Cortex of kidney (tissue), 1 donor: ENCODE measurements at places on chromosomes 3 and 15.

- DNase-seq, result no peak
Observed at GRCh38 chr15:49075881-49076280, 29.6 kb upstream of the SECISBP2L start.

DNA sequence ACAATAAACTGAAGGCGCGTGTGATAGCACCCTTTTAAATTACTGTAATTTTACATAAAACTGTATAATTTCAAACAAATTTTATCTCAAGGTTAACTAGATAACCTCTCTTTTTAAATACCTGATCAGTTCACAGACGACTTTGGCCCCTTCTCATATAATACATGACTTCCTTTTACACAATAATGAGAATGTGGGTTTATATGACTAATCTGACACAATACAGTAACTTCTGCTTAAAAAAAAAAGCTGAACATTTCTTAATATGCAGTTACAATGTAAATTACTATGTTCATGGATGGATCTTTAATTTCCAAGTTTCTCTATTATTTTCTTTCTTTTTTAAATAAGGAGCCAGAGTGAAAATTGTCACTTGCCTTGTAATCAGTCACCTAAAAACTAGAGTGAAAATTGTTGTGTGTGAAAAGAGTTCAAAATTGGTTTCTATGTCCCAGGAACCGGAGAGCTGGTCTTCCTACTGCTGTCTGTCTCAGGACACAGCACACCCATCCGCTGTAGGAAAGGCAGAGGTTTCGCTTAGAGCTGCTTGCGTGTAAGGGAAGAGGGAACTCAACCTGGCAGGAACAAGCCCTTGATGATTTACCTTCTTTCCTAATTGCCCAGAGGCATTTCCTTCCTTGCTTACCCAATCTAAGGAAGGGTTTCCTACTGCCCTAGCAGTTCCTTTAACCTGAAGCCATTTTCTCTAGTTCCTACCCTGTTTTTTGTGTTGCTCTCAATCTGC lies 33.3 kb downstream of the PLD1 start:
- DNase-seq, result no peak

GRCh38 chr3:173920386-173920785 lies 522.8 kb downstream of the NLGN1 start:
- DNase-seq, result no peak

GRCh38 chr3:72161881-72162595 lies 377.1 kb upstream of the PROK2 start:
- no peak for DNase-seq

GRCh38 chr3:160398820-160399124 lies 253 bp downstream of the IFT80 start:
- DNase-seq, result no peak

DNA sequence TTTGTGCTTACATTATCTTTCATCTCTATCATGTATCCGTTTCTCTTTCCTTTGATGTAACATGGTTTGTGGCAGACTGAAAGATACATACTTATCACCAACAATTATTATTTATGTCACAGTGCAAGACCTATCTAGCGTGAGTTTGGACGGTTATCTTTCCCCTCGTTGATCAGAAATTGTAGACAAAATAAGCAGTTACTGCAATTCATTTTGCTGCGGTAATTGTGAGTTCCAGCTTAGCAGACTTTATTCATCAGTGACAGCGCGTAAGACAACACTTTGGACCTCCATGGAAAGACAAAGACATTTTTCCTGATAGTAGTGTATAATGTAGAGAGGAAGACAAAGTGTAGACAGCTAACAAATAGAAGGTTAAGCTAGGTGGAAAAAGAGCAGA lies 51.0 kb upstream of the UTS2B start:
- DNase-seq, result no peak
